ENCODE measurements at places on chromosomes 5 and 9.

- peak; percentile 97 for DNase-seq
Observed at GRCh38 chr5:93582677-93583438, at the start of gene NR2F1. Gene NR2F1, plus strand, starts transcription at chr5:93583222. Its CDS starts 1,802 bp downstream, at chr5:93585024.

DNA sequence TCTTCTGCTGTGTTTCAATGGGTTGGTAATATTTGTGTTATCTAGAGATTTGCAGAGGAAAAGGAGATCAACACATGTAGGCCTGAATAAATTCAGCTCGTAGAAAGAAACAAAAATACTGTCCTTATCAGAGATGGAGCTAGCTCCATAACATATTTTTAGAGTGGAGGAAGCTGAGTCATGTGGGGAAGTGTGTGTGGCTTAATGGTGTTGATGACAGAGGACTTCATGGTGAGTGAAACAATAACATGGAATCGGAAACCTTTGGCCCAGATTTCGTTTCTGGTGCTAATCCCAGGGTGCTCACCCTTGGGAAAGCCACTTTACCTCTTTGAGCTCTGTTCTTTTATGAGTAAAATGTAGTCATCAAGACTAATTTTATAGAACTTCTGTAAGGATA is 825.0 kb downstream of the TLR4 start:
- DNase-seq, result peak; percentile 23

- DNase-seq, result no peak
Observed at GRCh38 chr9:83220730-83221129, 157.8 kb upstream of the RASEF start.

DNA sequence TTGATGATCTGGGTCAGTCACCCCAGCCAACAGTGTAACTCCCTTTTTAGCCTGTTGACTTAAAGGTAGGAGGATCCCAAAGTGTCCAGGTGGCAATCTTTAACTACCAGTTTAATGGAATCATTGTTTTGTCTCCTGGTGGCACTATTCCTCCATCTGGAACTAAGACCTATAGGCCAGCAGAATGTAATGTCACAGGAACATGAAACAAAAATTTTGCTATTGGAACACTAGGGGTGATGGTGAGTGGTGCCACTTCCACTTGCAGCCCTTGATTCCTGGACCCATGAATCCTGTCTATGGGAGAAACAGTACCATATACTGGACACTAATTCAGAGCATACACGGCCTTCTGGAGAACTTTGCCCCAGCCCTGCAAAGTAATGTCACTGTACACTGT is 219.5 kb upstream of the RASA1 start:
- no peak for DNase-seq

- no peak for DNase-seq
Observed at GRCh38 chr5:144201588-144201987, 30.9 kb downstream of the KCTD16 start.

- DNase-seq, result no peak
Observed at GRCh38 chr9:108783326-108783725, 72.5 kb downstream of the ACTL7B start.

GRCh38 chr9:97850746-97851445 is 2.1 kb upstream of the FOXE1 start:
- DNase-seq, result no peak

GRCh38 chr5:107670087-107670931 is 428 bp downstream of the EFNA5 start:
- no peak for DNase-seq

DNA sequence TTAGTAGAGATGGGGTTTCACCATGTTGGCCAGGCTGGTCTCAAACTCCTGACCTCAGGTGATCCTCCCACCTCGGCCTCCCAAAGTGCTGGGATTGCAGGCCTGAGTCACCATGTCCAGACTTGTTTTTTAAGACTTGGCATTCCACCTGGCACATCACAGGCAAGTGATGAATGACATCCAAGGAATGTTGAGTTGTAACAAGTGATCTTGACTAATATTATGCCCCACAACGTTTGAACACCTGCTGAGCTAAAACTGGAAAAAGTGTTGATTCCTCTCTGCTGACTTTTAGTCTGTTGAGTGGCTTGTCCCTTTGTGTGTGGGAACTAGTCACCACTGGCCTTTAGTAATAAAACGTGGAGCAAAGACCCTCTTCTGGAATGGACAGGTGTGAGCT is 54.6 kb downstream of the SUB1 start:
- no peak for DNase-seq

GRCh38 chr5:62412549-62413329 is at the start of gene IPO11:
Gene IPO11, plus strand, starts transcription at chr5:62412763. Its CDS starts 24,517 bp downstream, at chr5:62437280.
- peak; percentile 97 for DNase-seq

GRCh38 chr5:120609570-120609969 is 145.5 kb downstream of the PRR16 start:
- DNase-seq, result no peak

- no peak for DNase-seq
Observed at GRCh38 chr9:131739959-131740648, at the start of gene RAPGEF1. Gene RAPGEF1, minus strand, starts transcription at chr9:131740076. Its CDS starts 246 bp downstream, at chr9:131739830.

DNA sequence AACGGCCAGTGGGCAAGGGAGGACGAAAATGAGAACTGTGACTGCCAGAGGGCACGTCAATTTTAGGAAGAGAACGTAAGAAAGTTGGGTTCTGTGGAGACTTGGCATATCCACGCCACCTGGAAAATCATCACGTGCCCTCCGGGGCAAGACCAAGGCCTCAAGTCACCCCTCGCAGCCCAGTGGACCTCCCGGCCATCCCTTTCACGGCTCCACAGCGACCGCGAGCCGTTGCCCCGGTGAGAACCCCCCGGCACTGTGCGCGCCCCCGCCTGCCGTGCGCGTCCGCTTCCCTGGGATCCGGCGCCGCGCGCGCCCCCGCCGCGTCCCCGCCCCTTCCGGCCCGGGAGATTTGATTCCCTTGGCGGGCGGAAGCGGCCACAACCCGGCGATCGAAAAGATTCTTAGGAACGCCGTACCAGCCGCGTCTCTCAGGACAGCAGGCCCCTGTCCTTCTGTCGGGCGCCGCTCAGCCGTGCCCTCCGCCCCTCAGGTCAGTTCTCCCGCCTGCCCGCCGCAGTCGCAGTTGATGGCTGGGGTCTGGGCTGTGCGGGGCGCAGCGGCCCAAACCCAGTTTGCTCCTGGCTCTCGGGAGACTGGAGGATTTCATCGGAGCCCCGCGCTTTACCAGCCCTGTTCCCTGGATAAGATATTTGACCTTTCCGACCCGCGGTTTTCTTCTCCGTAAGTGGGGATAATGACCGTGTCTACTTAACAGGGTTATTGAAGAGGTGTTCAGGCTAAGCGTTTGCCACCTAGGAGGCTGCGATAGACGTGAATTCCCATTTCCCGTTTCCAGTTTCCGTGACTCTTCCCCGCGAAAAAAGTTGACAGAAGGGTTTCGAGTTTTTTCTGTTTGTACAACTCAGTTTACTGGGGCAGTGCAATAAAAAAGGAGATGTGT is at the start of gene MELK:
MELK (plus strand) TSS at position 381 of the 904 bp plus-strand sequence. CDS start 8,787 bp downstream, outside the sequence.
- peak; percentile 35 for DNase-seq

DNA sequence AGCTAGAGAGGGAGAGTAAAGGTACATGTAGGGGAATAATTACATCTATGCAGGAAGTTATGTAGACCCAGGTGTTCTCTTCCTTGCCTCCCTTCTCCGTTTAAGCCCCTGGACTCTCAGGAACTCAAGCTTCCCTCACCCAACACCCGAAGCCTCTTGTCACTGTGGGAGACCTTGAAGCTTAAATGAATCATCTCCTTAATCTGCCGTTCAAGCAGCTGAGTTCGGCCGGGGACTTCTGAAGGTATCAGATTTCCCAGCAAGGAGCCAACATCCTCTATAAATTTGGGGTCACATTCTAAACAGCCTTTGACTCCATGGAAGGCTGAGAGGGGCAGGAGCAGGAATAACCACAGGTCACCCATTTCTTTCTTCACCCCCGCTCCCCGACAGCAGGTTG is 412 bp downstream of the IZUMO3 start:
- no peak for DNase-seq

- no peak for DNase-seq
Observed at GRCh38 chr5:34045996-34046395, 3.0 kb upstream of the C1QTNF3 start.

- DNase-seq, result no peak
Observed at GRCh38 chr9:31541721-31542281, 842.6 kb upstream of the ACO1 start.

GRCh38 chr9:126342621-126343031 is 16.0 kb downstream of the MVB12B start:
- DNase-seq, result no peak

DNA sequence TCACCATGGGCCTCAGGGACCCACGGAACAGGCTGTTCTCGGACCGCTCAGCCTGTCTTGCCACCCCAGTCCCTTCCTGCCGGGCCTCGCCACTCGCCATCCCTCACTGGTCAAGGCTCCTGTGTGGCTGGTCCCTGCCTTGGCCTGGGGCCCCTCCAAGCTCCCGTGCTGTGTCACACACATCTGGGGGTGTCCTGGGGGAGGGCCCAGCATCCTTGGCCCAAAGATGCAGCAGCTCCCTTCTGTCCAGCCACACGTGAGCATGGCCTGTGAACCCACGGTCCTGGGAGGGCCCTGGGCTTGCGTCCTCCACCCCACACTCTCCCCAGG is 425 bp upstream of the EGFL7 start:
- no peak for DNase-seq

DNA sequence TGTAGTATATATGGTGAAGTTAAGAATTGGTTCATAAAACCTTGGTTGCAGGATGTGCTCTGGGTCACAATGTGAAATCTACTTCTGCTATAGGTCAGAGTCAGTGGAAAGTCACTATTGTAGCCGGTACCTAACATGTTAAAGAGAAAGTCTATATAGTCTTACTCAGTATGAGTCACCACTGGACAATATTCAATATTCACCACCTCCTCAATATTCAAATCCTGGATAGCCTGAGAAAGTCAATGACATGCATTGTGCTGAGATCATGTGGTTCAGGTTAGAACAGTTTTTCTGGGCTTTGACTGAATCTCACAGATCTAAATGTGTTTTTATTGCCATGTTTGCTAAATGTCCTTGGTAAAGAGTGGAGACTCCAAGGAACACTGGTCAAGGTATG is 108.8 kb downstream of the HMHB1 start:
- DNase-seq, result no peak

DNA sequence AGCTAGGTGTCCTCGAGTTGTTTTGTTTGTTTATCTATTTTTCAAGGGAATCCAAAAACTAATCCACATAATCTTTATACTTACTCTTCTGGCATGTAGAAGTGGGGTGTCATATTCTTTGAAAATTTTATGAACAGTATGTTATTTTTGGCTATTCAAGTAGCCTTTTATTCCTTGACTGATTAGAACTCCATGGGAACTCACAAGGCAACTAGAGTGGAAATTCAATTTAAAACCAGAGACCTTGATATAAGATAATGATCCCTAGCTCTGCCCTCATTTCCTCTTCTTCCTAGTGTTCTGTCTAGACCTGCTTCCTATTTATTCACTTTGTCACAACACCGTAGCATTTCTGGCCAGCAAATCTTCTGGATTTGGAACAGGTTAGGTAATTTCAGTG is 1123.7 kb upstream of the C9orf72 start:
- DNase-seq, result no peak

DNA sequence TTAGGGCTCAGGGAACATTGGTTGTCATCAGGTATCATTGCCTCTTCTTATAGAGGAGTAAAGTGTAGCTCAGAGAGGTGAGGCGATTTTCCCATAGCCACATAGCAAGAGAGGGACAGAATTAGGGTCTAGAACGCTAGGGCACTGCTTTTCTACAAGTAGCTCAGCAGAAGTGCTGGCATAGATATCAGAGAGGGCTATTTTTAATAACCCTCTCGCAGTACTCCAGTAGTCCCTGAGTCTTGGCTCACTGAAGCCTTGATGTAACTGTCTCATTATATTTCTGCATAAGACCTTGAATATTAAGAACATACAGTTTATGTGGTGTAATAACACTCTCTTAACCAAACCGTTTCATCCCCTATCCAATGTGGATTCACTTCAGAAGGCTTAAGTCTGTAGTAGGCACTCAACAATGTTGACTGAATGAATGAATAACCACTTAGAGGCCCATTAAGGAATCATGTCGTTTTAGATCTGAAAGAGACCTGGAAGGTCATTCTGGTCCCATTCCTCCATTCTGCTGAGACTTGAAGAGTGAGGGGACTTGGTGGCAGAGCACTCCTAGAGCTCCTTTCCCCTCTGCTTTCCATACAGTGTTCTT is 4.7 kb upstream of the FRMPD1 start:
- no peak for DNase-seq

- DNase-seq, result no peak
Observed at GRCh38 chr5:69509212-69509611, 16.6 kb downstream of the OCLN start.

DNA sequence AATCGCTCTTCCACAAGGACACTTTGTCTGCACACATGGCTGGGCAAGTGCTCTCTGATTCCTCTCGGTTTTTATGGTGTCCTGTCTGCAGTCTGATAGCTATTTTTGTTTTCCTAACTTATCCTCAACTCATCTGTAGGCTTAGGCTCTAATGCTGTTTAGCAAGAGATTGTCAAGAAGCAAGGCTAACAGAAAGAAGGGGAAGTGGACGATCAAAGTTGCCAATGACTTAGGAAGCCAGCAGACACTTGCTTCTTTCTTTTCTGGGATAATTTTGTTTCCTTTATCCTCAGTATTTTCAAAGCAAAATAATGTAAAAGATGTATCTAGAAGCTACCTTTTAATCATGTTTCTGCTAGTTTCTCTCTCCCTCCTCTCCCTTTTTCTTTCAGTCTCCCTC is 130.7 kb downstream of the PRKACG start:
- no peak for DNase-seq
